ENCODE measurements at places on chromosomes 16 and 17.

DNA sequence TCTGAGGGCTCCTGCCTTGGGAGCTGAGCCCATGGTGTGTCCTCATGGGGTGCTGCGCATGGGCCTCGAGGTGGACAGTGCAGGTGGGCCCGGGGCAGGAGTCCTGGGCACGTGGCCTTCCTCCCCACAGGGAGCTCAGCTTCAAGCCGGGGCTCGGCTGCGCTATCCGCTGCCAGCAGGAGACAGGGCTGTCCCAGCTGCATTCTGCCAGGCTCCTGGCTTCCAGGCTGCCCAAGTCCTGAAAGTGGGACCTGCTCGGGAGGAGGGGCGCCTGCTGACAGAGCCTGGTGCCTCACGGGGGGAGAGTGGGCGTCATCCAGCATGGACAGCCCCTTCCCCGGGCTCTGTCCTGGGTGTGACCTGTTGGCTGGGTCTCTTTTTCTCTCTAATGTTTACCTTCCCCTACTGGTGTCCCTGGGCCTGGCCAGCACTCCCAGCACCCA is 7.1 kb downstream of the TRAF7 start:
- no peak for DNase-seq

DNA sequence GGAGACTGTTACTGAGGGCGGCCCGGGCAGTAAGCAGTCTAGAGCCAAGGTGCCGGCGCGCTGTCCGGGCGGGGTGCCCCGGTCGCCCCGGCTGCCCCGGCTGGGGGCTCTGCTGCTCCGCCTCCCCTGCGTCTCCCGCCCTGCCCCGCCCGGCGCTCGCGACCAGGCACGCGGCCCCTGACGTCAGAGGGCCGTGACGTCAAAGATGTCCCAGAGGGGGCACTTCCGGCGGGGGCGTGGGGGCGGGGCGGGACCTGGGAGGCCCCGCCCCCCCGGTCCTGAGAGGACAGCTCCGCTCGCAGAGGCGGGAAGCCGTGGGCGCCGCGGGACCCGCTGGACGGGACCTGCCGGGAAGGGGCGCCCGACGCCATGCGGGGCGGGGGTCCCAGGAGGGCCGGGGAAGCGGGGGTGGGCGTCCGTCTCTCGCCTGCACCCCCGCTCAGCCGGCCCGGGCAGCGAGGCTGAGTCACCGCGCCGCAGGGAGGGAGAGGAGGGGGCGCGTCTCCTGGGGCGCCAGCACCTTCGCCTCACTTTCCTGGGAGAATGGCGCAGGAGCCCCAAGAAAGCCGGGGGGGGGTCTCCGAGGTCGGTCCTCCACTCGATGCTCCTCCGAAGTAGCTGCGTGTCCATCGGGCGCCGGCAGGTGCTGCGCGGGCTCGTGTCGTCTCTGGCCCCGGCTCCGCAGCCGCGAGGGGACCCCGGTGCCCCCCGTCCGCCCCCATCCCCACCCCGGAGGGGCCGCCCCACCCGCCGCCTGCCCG is 4.4 kb upstream of the HIC1 start:
- DNase-seq: peak; percentile 61

DNA sequence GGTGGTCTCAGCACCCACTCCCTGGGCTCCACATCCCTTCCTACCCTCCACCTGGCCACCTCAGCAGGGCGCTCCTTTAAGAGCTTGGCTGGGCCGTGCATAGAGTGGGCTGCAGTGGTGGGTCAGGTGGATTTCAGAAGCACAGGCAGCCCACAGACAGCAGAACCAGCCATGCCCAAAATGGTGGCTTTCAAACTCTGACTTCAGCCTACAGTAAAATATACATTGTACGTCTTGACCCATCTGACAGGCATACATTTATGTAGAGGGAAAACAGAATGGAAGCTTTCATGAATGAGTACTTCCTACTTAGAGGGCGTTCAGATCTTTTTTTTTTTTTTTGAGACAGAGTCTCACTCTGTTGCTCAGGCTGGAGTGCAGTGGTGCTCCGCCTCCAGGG is 26.0 kb upstream of the LASP1NB start:
- DNase-seq: no peak

- no peak for DNase-seq
Observed at GRCh38 chr16:79247386-79247785, 353.2 kb downstream of the MAF start.

DNA sequence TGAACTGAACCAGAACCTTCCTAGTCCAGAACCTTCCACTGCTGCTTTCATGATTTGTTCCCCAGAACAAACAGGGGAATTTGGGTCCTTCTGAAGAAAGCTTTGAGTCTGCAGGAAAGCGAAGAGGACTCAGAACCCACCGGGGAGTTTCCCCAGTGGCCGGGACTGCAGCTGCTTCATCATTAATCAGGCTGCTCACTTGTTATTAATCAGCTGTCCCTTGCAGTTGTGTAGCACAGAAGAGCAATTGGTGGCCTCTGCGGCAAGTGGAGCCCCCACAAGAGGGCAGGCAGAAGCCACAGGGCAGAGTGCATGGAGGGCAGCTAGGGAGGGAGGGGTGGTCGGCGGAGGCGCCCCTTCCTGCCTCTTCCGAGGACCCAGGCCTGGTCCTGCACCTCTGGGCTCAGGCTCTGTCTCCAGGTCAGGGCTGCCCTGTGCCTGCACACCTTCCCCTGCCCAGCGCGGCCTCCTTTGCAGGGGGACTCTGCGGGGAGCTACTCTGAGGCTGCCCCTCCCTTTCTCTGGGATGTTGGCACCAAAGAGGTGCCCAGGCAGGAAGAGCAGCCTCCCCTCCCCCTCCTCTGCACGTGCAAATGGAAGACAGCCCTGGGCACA is 6.9 kb downstream of the CCL17 start:
- no peak for DNase-seq

GRCh38 chr17:17816240-17816814 is 20.5 kb downstream of the SREBF1 start:
- no peak for DNase-seq

DNA sequence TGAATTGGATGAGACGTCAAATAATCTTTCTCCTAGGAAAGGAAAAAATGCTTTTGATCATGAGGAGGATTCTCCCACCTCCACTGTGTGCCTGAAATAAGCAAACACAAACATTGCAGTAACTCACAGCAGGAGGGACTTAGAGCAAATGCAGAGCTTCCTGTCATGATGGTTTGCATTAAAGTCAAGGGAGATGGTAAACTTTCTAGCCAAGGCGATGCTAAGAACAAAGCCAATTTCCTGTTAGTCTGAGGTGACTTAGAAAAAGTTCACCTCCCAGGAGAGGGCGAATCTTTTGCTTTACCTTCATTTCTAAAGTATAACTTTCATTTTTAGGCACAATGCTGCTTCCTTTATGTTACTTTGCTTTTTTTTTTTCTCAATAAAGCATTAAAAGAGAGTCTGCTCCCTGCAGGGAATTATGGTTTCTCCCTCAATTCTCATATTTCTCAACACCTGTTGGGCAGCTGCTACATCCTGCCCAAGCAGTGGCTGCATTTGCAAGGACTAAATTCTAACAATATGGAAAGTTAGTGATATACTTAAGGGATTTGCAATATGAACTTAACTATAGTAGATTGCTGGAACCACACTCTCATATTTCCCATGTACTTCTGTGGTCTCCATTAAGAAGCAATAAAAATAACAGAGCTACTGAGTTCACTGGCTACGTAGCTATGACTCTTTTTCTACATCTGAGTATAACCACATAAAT is 175.6 kb downstream of the PCTP start:
- no peak for DNase-seq

DNA sequence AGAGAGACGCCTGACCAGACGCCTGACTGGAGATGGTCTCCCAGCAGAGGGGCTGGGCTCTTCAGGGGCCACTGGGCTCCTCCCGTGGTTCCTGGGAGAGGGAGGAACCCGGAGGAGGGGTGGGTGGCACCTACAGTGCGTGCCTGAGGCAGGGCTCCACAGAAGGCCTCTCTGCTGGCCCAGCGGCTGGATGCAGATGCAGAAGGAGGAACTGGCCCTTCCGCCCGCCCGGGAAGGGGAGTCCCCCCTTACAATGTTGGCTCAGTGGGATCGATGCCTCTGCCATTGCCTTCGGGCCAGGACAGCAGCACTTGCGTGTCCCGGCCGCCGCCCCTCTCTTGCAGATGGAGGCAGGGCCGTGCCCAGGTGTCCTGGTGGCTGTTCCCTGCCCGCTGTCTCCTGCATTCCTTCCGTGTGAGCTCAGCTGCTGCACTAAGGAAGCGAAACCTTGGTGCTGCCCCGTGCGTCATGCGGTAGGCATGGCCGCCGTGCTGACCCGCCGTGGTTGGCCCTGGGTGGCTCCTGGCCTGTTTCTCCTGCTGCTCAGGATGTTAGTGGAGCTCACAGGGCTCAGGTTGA is 15.1 kb downstream of the BAIAP2 start:
- no peak for DNase-seq

- DNase-seq: no peak
Observed at GRCh38 chr16:64238571-64238970, 883.3 kb downstream of the CDH11 start.

Measured in activated gamma-delta T cell treated with anti-CD3 and anti-CD28 coated beads, Interleukin-2, amount 50 U/mL, for 16 hours (primary cell).